CD4-positive, alpha-beta T cell treated with Interleukin-17A for 4 hours (primary cell): ENCODE measurements at places on chromosomes 7 and 10.

- DNase-seq, result no peak
Observed at GRCh38 chr7:981793-982510, 1.0 kb upstream of the CYP2W1 start.

- DNase-seq, result no peak
Observed at GRCh38 chr10:69896606-69897231, 95.0 kb downstream of the COL13A1 start.

DNA sequence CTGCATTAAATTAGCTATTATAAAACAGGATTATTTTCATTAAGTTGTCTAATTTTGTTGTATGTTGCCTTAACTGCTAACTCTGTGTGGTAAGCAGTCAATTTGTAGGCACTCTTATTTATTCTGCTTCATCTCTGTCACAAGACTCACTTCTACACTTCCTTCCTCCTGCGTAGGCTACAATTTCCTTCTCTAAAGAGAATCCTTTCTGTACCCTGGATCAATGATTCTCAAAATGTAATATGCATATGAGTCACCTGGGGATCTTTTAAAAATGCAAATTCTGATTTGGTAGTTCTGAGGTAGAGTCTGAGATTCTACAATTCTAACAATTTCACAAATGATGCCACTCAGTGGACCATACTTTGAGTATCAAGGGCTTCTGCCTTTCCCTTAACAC is 4.4 kb upstream of the UBE2D1 start:
- DNase-seq, result no peak

DNA sequence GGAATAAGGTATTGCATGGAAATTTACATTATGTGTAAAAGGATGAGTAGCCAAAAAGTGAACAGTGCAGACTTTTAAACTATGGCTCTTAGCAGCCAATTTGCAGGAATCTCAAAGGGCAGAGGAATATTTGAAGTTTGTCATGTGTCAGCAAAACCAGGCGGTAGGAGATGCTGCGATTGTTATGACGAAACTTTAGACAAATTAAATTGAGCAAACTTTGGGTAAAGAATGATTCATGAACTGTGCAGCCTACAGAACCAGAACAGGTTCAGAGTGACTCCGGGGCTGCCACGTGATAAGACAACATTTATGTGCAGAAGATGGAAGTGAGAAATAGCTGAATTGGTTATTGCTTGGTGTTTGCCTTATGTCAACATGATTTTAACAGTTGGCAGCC is 39.2 kb upstream of the CCDC6 start:
- no peak for DNase-seq

DNA sequence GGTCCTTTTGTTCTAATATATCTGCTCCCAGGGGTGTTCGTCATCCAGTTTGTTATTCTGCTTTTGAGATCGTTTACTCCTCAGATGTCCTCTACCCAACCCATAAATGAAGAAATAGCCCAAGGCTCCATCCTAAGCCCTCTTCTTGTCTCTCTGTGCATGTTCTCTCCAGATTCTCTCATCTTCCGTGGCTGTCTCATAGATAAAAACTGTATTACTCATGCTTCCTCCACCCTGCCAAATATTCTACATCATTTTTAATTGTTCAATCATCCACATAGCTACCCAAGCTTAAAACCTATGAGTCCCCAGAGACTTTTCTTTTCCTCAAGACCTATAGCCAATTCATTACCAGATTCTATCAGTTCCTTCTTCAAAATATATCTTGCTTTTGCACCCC is 44.9 kb downstream of the CAV1 start:
- DNase-seq, result no peak

- DNase-seq, result no peak
Observed at GRCh38 chr10:97563337-97563736, 9.2 kb upstream of the ANKRD2 start.

DNA sequence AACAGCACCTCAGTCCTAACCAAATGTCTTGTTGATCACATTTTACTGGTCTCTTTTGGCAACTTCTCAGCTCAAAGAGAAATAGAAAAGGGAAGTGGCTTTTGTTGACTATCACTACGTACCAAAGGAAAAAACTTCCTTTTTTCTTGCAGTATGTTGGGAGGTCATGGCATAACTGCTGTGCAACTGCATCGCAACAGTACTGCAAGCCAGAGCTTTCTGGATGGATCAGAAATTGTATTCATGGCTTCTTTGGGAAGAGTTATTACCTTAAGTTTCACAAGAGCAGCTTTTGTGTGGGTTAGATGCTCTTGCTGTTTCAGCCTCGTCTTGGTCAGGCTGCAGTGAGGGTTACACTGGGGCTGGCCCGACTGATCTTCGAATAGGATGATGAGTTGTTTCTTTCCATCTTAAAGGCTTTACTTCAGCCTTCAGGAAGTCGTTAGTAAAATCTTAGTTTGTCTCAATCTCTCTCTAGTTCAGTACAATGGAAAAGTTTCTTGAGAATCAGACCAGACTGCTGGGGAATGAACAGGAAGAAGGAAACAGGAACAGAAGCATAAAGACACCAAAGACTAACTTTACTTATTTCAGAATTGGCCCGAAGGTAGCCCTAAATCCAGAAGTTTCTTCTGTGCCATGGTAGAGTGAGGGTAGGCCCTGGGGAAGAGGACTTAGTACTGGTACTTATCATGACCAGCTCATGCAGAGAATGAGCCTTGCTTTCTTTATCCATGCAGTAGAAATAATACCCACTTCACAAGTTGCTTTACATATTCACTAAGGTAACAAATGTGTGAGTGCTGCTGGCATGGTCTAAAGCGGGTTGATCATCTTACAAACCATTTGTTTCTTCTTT is 153.6 kb downstream of the CELF2 start:
- DNase-seq, result peak; percentile 42

- DNase-seq, result no peak
Observed at GRCh38 chr7:78438433-78438832, 639.9 kb downstream of the PHTF2 start.

DNA sequence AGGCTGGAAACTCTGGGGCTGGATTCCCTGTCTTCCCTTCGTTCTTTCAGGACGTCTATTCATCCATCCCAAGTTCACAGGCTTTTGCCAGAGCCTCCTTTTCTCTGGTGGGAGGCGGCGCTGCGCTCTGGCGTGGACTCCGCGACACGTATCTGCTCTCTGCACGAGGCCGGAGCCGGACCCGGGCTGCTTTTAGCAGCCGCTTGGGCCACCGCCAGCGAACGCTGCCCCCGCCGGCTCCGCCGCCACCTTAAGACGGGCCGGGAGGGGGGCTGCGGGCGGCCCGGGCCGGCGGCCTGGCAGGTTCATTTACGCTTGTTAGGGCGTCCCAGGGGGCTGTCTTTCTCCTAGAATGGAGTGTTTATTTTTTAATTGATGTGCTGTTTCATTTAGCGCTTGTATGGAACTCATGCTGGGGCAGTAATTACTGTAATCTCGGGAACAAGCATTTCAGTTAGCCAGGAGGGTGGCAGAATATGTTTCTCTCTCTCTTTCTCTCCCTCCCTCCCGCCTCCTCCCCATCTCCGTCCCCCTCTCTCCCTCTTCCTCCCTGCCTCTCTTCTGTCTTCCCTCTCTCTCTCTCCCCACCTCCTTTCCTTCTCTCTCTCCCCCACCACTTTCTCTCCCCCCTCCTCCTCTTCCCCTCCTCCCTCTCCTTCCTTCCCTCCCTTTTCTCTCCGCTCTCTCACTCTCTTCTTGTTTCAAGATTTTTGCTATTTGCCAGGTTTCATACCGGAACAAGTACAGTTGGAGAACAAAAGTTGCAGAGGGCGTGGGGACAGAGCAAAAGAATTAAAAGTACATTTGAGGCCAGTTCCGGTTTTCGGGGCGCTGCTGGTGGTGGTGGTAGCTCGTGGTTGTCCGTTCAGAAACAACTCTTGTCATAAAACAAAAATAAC is 1.3 kb upstream of the FZD8 start:
- DNase-seq, result peak; percentile 36

DNA sequence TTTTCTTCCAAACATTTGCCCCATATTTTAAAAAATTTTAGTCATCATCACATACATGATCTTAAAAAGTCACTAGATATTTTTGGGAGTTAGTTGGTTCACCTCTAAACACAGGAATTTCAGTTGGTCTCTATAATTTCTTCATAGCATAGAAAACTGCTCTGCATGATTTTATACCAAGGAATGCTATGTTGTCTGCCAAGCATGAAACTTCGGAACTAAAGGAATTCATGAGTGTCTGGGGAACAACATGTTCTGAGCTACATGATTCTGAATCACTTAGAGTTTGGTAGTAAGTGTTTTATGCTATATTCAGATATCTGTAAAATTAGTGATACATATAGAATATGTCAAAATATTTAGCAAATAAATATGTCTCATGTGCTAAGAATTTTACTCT is 957.8 kb downstream of the GATA3 start:
- no peak for DNase-seq

DNA sequence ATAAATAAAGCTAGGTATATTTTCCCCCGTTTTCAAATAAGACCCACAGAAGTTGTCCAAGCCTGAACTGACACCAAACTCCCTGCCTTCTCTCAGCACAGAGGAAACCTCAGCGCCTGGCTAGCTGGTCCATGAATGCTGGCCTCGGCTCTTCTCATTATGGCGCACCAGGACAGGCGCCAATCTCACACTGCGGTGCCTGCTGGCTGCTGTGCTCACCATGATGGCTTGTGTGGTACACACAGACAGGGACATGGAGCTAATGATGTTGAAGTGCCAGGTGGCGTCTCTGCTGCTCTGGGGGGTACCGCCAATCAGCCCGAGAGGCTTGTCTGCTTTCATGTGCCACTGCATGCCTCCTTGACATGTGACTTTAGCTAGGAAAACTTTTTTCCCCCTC is 43.2 kb upstream of the USP6NL start:
- no peak for DNase-seq

- DNase-seq, result no peak
Observed at GRCh38 chr7:111833466-111833865, 271.2 kb upstream of the IMMP2L start.

- no peak for DNase-seq
Observed at GRCh38 chr10:67851186-67851585, 13.2 kb upstream of the DNAJC12 start.

GRCh38 chr10:29648114-29648982 is 13.6 kb upstream of the SVIL start:
- peak; percentile 66 for DNase-seq

GRCh38 chr7:132108563-132108962 is 467.7 kb downstream of the PLXNA4 start:
- DNase-seq, result no peak

DNA sequence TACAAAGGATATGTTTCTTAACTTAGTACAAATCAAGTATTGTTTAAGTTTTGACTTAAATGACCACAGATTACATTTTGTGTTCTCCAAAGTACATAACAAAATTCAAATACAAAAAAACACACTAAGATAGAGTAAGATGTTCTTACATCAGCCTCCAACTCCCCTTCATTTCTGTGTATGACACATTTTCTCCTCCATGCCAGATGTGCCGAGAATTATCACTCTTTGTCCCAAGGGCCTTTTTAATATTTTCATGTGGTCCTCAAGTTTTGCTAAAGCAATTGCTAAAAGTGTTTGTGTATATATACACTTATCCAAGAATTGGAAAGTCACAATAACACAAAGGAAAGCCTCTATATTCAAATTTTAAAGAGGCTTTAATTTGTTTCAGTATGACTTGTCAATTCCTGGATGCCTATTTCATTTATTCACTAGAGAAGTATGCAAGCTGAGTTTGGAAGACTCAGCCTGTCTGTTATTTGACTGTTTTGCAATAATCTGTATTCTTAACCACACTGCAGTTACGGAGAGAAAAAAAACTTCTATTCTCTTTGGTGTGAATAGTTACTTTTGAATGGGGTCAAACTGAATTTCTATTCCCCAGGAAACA is 586.4 kb upstream of the SEMA3D start:
- no peak for DNase-seq

DNA sequence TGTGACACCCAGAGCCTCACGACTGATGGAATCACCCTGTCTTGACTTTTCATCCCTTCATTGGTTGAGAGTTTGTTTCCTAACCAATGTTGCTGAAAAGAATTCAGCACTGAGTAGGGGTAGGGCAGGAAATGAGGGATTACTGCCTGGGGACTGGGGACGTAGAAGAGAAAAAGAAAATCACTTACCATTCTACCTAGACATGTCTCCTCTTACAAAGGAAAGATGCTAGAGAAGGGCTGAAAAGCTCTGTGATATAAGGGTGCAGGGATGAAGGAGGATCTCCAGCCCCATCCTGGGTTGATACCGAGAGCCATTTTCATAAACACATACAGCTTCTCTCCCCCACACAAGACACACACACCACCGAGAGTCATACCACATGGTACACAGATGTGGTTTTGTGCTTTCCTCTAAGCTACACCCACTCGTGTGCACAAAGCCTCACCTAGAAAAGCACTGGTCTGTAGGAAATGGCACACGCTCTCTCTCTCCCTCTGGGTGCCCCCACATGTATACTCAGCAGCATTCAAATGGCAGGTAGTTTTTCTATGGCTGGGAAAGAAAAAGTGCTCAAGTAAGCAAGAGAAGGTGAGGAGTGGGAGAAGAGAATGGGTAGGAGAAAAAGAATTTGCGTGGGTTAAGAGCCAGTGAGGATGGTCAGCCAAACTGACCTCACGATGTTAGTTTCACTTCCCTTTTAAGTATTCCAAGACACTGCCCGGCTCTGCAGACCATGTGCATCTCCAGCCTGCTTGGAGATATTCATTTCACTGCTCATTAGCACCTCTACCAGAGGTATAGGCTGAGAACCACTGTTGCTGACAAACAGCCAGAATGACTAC is 85.8 kb downstream of the CALD1 start:
- peak; percentile 61 for DNase-seq

GRCh38 chr7:40966693-40967092 is 736.2 kb downstream of the INHBA start:
- no peak for DNase-seq

DNA sequence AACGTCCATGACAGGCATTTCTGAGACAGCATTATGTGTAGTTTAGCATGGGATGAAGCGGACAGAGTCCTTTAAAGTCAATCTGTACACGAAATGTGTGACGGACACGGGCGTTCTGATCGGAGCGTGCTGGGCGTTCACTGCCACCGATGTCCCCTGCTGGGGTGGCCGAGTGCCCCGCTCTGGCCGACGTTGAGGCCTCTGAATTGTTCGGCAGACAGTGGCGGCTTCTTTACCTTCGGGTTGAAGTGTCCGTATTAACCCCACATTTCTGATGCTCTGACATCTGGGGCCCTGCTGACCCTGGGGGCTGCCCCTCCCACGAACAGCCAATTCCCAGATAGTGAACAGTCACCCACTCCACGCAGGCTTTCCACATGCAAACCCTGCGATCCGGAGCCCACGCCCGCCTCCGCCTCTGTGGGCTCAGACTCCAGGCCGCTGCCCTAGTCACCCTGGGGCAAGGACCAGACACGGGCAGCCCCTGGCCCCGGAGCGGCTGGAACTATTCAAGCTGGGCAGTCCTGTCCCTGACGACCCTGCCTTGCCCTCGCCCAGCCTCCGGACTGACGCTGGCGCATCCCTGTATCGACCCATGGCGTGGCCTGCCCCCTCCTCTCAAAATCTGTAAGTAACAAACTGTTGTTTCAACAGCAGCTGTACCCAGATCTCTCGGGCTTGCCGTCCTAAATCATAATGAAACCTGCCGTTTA is 445.7 kb downstream of the PTPRN2 start:
- no peak for DNase-seq
